ENCODE measurements at places on chromosomes 1 and 21.

GRCh38 chr1:66168948-66169671 is 364.8 kb upstream of the SGIP1 start:
- DNase-seq: peak; percentile 34

DNA sequence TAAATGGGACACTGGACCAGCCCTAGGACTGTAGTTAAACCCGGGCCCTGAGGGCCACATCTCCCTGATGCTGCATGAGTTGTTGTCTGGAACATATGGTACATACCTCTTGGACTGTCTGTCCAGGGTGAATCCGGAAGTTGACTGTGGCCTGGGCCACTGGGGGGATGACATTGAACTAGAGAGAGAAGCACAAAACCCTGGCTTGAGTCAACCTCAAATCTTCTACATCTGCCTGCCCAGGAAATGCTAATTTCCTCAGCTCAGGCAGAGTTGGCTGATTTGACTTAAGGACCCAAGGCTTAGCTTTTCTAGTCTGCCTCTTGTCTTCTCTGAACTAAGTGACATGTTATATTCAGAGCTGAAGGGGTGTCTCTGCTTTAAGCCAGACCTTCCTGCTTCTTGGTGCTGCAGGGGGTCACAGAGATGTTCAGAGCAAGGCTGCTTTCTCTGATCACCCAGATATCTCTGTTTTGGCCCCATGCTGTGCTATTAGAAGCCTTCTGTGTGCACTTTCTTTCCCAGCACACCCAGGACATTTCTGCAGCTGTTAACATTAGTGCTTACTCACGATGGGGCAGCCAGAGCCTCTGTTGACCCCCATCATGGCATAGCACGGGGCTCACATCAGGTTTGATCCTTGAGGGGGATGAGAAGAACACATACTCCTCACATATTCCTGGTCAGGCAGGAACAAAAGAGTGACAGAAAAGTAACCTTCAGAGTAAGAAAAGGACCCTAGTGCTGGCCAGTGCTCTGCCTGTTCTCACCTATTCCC is 9.6 kb downstream of the PM20D1 start:
- no peak for DNase-seq

GRCh38 chr21:43911015-43911934 is 46.3 kb downstream of the AGPAT3 start:
- DNase-seq: no peak

DNA sequence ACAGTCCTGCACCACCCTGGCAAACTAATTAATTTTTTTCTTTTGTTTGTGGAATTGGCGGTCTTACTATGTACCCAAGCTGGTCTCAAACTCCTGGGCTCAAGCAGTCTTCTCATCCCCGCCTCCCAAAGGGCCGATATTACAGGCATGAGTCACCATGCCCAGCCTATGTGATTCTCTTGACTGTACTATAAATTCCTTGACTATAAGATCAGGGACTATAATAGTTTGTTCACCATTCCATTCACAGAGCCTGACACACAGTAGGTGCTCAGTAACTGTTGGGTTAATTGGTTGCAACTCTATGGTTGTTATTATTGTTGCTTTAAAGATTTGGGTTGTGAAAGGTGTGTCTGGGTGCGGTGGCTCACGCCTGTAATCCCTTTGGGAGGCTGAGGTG is 17.2 kb downstream of the DAP3 start:
- DNase-seq: no peak

DNA sequence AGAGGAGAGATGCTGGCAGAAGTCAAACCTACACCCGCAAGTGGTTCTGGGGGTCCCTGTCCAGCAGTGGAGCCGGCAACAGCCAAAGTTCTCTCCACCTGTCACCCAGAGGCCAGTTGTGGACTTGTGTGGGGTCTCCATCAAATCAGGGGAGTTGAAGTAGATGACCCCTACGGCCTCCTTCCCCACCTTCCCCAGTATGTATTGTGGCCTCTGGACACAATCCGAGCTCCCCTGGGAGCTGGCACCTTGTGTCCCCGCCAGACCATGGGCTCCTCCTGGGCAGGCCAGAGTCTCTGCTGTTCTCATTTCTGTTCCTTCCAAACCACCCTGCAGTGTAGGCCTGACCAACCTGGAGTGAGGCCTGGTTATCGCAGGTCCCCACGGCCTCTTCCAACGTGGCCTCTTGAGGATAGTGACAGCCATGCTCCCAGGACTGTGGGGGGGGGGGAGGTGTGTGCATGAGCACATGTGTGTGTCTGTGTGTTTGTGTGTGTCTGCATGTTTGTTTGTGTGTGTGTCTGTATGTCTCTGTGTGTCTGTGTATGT is 246.4 kb downstream of the MATN1 start:
- no peak for DNase-seq

DNA sequence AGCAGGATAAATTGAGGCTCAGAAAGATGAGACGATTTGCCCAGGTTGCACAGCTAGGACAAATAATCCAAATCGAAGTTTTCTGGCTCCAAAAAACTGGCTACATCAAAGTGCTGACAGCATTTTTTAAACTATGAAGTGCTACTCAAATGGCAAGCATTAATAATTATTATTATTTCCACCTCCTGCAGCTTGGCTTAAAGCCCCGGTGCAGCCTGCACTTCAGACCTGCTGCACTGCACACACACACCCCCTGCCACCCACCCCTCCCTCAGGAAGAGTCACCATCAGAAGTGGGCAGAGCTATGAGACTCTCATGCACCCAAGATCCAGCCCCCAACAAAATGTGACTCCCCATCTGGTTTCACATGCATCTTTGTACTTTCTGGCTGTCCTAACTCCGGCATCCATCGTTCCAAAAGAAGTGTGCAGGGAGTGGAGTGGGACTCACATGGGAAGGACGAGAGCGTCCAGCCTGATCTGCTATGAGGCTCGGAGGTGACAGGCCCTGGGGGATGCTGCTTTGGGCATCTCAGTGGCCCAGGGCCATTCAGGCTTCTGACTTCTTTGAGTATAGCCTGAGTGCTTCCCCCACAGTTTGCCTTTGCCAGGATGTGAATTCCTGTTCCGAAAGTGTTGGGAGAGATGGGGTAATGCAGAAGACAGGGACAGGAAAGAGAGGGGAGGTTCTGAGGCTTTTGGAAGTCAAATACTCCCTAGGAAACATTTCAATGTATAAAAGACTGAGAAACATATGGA is 65.0 kb upstream of the FAM20B start:
- no peak for DNase-seq

DNA sequence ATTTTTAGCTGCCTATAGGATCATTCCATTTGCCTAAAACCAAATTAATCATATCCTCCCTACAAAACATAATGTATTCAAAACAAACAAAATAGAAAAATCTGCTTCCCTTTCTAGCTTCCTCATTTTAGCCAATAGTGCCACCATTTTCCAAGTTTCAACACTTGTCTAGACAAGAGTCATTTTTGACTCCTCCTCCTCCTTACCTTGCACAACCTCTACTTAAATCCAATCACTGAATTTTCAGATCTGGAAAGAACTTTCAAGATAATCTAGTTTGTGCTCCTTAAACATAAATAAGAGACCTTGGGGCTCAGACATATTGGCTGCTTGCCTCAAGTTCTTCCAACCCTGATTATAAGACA is 7.4 kb downstream of the STX6 start:
- no peak for DNase-seq

DNA sequence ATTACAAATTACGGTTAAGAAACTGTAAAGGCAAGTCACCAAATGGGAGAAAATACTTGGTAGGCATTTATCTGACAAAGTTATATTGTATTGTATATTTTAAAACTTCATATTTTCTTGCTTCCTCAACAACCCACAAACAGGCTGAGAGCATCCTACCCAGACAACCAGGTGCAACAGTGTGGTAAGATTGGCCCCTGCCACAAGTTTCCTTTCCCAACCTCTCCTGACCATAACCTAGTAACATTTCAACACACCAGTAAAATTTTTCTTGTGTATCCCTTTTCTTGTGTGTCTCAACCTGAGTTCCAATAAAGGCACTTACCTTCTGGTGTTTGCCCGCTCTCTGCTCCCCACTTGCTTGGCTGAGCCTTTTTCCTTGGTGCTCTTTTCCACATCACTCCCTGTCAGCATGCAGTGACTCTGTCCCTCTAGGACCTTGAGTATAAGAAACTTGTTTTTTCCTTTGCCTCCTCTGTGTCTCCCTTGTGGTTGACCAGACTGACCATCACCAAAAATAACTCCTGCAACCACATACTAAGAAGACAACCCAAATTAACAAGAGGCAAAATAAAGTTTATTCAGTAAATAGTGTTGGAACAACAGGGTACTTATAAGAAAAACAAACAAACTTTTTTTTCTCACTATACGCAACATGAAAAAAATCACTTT is 40.9 kb downstream of the FCRL3 start:
- no peak for DNase-seq

GRCh38 chr1:85894651-85895050 is 186.4 kb upstream of the ZNHIT6 start:
- peak; percentile 9 for DNase-seq

GRCh38 chr1:228273720-228274451 is 66.0 kb downstream of the OBSCN start:
- no peak for DNase-seq

DNA sequence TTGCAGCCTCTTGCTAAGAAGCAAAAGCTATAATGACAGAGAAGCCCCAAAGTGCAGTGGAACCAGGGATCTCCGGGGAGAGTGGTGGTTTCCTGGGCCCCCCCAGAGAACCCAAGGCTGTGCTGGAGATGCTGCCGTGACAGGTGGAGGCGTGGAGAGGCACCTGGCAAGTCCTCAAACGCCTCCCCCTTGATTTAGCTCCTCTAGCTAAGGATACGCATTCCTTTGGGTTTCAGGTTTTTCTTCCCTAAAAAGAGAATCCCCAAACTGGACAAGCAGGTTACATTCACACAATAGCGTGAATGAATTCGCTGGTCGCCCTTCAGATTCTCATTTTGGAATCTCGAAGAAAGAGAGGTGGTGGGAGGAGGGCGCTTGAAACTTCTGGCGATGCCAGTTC is 853 bp upstream of the ATP1A1 start:
- DNase-seq: no peak

- no peak for DNase-seq
Observed at GRCh38 chr1:54267815-54268761, 68.1 kb downstream of the MRPL37 start.

GRCh38 chr1:8506456-8506855 is 188.5 kb downstream of the SLC45A1 start:
- DNase-seq: no peak

DNA sequence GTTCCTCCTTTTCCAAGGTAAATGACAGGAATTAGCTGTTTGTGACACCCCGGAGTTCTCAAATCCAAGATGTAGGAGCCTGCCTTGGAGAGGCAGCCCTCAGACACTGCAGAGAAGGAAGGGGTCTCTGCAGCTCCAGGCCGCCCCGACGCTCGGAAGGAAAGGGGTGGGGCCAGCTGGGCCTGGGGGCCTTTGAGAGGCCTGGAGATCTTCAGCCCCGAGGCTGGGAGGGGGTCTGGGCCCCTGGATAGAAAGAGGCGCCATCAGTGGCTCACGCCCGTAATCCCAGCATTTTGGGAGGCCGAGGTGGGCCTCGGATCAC is 1.1 kb upstream of the TNFRSF18 start:
- DNase-seq: no peak

GRCh38 chr1:61406467-61406866 is 318.5 kb downstream of the TM2D1 start:
- DNase-seq: no peak

- DNase-seq: peak; percentile 9
Observed at GRCh38 chr1:63148825-63149645, 173.3 kb upstream of the FOXD3 start.

- DNase-seq: no peak
Observed at GRCh38 chr1:228891272-228892034, 156.2 kb downstream of the RHOU start.
